ENCODE measurements at places on chromosomes 6 and 20.

GRCh38 chr6:150204705-150205472, 62.0 kb downstream of the PPP1R14C start:
- no peak for DNase-seq

GRCh38 chr6:158057213-158057987, 75.7 kb downstream of the SYNJ2 start:
- peak; percentile 80 for DNase-seq

DNA sequence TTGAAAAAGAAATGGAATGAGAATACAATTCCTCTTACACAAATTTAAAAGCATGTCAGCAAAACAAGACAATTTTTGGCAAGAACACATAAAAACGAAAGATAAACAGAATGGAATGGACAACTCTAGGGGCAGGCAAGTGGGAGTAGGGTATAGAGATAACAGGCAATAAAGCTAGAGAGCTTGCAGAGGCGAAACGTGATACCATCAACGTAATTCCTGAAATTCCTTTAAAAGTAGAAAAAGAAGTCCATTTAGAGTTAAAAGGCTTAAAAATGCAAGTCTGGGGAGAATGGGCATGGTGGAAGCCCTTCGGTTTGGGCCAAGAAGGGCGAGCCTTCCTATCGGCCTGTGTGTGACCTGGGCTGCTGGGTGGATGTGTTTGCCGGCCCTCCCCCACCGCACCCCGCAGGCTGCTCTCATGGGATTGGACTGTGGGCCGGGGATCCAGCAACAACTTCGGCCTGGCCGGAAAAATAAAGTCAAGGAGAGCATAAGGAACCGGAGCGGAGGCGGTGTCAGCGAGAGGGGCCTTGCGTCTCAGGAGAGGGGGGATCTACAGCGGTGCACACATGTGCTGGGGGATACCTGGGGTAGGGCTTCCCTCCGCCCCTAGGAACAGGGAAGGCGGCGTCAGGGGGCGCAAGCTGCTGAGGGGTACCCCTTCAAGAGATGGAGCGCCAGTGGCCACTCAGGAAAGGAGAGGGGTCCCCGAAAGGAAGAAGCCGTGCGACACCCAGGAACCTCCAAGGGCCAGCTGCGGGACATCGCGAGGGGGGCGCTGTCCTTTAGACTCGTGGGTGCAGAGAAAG, 4.1 kb downstream of the TMEM239 start:
- DNase-seq, result no peak

- DNase-seq, result peak; percentile 68
Observed at GRCh38 chr20:38804682-38805501, 605 bp upstream of the PPP1R16B start.

DNA sequence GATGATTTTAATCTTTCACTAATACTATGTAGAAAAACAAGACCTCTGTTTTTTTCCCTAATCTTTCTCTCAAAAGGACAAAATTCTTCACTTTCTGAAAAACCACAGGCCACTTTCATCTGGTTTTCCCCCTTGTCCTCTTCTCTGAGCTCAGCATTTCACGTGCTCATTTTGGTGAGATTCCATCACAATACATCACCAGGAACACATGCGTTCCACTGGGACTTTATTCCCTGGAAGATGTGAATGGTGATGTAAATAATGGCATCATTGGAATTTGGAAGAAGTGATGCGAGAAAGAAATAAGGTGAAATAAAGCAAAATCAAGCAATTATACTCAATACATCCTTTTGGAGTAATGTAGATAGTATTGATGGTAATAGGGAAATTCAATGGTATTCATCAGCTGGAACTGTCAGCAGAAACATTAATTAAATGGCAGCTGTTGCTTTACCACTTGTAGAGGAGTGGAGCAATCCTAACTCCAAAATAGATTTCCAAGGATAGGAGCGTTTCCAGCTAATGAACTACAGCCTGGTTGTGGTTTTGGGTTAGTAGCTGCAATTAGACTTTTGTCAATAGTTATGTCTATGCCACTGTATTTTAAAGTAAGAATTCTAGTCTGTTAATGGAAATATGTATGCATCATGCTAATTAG, 11.5 kb downstream of the FILIP1 start:
- no peak for DNase-seq

- no peak for DNase-seq
Observed at GRCh38 chr6:107699254-107699653, 124.9 kb downstream of the SCML4 start.

DNA sequence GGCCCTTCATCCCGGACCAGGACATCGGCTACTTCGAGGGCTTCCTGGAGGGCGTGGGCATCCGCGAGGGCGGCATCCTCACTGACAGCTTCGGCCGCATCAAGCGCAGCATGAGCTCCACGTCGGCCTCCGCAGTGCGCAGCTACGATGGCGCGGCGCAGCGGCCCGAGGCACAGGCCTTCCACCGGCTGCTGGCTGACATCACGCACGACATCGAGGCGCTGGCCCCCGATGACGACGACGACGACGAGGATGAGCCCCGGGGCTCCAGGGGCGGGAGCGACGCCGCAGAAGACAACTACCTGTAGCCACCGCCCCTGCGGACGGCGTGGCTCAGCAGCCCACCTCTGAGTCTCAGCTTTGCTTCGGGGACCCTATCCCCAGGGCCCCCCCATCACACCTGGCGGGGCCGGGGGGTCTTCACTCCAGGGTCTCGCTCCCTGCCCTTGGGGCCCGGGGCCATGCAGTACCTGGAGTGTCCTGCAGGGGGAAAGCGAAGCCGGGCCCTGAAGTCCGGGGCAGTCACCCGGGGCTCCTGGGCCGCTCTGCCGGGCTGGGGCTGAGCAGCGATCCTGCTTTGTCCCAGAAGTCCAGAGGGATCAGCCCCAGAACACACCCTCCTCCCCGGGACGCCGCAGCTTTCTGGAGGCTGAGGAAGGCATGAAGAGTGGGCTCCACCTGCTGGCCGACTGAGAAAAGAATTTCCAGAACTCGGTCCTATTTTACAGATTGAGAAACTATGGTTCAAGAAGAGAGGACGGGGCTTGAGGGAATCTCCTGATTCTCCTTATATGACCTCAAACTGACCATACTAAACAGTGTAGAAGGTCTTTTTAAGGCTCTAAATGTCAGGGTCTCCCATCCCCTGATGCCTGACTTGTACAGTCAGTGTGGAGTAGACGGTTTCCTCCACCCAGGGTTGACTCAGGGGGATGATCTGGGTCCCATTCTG, 20.8 kb upstream of the HCK start:
- DNase-seq, result peak; percentile 37

DNA sequence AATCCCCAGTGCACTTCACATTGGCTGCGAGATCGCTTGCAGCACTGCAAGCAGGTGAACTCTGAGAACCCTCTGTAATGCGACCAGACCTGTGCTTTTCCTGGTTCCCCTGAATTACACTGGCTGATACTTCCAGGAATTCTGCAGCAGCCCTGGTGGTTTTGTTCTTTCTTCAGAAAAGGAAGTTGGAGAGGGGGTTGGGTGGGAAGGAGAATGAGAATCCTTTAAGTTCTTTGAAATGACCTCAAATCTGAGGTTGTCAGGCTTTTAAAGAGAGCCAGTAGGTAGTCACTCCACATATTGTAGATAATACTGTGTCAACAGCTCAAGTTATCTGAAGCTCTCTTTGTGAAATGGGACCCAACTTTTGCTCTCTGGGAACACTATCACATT, 62.4 kb downstream of the GCNT2 start:
- no peak for DNase-seq

GRCh38 chr6:145502416-145502815, 232.9 kb downstream of the EPM2A start:
- DNase-seq, result no peak

- DNase-seq, result no peak
Observed at GRCh38 chr20:47368301-47368700, 11.8 kb upstream of the ZMYND8 start.

GRCh38 chr6:144090384-144090783, 5.0 kb downstream of the SF3B5 start:
- DNase-seq, result no peak

- no peak for DNase-seq
Observed at GRCh38 chr6:159557031-159557430, 136.0 kb downstream of the SOD2 start.

DNA sequence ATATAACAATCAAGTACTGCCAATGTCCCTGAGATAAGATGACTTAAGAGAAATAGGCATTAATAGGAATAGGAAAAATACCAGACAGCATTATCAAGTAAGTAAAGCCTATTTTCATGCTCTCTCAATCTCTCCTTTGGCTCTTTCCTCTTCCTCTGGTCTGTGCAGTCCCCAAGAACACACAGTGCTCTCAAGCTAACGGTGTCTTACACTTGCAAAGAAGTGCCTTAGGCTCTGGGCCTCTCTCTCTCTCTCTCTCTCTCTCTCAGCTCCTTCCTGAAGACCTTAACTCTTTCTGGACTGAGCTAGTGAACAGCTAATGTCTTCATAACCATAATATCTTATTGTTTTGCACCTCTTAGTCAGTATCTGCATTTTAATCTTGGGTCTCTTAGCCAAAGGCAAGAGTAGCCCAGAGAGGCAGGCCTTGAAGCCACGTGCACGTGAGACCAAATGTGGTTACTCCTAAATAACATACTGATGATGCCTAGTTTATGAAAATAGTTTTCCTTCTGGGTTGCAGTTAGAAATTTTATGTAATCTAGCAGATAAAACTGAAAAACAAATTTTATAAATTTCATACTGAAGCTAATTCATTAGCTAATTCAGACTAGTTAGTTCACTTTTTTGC, 70.8 kb downstream of the TPD52L1 start:
- DNase-seq, result no peak

- DNase-seq, result no peak
Observed at GRCh38 chr6:153843420-153843819, 195.6 kb upstream of the OPRM1 start.

DNA sequence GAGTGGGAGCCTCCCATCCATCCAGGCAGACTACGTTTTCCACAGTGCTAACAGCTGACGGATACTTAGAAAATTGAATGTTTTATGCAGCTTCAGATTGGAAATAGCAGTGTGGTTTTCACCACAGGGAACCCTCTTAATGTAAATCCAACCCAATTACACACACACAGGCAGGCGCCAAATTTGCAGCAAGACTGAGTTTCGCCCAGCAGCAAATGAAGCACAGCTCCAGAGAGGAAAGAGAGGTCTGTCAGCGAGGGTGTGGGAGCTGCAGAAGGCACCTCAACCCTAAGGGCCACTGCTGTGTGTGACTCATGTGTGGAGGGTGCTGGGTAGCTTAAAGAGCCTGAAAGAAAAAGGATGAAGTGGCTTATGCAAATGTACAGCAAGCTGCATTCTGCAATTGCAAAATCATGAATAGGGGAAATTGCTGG, 365.7 kb downstream of the MAFB start:
- DNase-seq, result no peak

DNA sequence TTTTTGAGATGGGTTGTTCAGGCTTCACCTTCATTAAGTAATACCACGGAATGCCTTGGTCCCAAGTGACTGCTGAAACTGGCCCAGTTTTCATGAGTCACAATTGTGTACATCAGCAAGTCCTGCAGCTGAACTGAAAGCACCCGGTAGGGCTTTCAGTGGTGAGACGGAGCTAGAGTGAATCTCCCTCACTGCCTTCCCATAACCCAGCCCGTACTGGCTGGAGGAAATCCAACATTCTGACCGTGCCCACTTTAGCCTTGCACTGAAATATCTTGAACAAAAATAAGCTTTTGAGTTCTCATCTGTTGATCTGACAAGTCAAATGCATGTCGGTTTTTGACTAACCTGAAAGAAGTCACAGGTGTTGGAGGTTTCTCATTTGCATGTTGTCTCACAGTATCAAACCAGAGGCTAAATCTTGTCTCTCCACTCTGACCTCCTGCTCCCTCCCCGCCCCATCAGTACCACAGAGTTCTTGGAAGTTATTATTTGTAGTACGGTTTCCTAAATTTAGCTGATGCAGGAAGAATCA, 35.9 kb downstream of the DUSP22 start:
- peak; percentile 26 for DNase-seq

DNA sequence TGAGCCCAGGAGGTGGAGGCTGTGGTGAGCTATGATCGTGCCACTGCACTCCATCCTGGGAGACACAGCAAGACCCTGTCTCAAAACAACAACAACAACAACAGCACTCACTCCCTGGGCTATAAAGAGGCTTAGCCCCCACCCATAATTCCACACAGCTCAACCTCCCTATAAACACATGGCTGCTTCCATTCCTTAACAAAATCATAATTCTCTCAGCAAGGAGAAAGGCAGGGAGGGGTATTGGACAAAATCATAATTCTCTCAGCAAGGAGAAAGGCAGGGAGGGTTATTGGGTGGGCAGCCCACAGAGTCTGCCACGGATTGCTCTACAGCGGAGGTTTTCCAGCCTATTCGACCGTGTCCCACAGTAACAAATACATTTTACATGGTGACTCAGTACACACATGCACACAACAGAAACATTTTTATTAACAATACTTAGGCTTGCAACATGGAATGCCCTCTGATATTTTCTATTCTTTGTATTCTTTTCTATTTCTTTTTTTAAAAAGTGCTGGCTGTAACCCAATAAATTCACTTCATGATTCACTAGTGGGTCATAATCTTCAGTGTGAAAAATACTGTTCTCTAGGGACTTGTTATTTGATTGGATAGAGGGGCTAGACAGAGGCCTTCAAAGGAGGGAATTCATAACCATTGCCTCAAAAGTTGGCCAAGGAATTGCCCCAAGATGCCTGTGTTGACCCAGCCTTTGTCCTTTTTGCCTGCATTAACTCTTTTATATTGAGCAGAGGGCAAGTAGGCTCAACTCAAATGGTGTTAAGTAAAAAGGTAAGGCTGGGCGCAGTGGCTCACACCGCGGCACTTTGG, 50.6 kb upstream of the ZMYND8 start:
- no peak for DNase-seq

DNA sequence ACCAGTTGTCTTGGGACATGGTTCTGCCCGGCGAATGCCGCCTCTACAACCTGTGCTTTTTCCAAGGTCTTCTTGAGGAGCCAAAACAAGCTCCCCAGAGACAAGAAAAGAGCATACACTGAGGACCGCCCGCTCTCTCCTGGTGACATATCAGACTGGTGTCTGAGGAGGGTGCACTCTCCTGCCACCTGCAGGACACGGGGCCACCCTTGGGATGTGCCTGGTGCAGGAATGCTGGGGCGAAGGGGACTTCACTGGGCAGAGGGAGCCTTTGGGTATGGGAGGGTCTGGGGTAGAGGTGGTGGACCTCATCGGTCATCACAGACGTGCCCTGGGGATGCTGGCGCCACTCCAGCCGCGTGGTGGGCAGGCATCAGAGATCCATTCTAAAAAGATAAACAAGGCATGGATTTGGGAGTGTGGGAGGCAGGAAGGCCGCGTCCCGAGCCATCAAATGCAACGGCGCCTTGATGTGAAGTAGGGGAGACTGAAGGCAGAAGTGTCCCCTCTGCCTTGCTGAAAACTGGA, 163.3 kb downstream of the CD83 start:
- DNase-seq, result no peak

DNA sequence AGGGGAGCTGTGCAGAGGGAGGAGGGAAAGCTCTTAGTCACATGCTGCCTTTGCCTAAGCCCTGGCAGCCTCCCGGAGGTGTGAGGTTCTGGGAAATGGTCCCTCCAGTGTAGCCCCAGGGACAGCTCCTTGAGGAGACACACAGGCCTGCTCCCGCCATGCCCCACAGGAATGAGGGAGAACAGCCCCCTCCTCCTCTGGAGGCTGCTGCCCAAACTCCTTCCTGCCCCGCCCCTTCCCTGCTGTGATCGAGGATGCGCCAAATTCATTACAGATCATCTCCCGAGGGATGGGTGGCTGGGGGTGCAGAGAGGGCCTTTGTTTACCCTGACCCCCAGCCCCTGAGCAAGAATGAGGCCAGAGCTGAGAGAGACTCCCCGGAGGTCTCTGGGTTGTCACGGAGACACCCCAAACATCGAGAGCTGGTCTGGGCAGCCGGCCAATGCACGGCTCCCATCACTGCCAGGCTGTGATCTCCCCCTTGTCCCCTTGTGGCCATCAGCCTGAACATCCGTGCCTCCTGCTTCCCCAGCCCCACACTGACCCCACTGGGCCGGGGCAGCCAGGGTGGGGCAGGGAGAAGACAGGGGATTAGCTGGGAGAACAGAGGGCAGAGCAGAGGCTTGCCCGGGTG, 8.4 kb downstream of the CYP21A2 start:
- DNase-seq, result no peak

All from stimulated activated CD4-positive, alpha-beta T cell treated with anti-CD3 and anti-CD28 coated beads, Interleukin-1b, Interleukin-23, amount 100 ng/mL, for 48 hours (primary cell).